ENCODE measurements at places on chromosomes 2 and 18.

DNA sequence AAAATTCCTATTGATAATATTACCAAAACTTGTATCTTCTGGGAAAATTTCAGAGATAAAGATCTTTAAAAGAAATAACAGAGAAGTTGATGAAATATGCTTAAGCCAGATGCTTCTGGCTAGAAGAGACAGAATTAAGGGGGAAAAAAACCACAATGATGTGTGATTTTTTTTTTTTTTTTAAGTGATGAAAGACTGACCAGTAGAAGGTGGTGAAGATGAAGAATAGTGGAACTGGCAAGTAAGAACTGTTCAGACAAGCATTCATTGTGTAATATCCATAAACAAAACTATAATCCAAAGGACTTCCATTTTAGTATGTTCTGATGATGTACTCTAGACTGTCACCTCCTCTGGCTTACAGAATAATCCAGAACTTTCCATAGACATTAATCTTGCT lies 89.8 kb downstream of the INO80D start:
- DNase-seq, result no peak

DNA sequence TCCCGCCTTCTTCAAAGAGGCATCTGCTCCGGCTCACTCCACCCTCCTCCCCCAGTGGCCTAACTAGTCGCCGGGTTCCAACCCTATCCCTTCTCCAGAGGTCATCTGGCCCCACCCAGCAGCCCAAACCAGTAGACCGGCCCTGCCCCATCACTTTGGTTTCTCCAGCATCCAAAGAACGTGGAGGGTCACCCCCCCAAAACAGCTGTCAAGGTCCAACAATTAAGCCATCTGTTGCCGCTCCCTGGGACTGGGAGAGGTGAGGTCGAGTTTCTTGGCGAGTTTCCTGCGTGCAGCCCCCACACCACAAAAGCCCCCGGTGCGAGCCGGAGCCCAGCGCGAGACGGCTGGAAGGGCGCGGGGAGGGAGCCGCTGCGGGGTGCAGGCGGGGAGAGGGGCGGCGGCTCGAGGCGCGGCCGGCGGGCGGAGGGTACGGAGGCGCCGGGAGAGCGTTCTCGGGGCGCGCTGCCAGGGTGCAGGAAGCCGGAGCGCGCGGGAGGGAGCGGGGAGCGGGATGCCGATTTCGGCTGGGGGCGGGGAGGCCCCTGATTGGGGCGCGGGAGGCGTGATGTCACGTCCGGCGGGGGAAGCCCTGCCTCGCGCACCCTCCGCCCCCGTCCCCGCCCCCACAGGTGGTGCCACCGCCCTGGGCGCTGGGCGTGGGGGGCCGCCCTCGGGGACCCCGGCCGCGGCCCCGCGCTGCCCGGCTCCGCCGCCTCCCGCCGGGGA lies 571 bp upstream of the GPC1 start:
- DNase-seq, result peak; percentile 95

- no peak for DNase-seq
Observed at GRCh38 chr2:215672406-215672805, 236.5 kb upstream of the FN1 start.

GRCh38 chr2:40690036-40690435 lies 238.1 kb upstream of the SLC8A1 start:
- no peak for DNase-seq

DNA sequence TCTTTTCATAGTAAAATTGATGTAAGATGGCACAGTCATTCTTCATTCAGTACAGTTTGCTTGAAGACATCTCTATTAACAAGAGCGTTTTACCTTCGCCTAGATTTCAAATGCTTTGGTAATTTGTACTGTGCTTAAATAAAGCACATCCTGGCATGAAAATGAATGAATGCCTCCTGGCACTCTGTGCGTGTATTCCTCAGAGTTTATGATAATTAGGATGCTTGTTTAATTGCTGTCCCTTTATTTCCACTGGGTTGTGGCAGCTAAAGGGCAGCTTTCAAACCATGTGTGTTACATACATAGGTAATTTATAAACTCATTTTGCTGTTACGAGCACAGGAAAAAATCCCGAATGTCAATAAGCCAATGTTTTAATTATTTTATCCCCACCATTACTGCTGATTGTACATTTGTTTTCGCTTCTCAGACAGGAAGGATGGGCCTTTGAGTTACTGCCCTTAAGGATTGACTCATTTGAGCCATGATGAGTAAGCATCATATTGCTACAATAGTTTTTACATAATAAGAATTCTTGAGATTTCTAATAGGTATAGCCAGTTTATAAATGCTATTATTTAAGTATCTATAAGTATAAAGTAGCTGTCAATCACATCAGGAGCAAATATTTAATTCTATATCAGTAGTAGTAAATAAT lies 516.5 kb downstream of the XIRP2 start:
- no peak for DNase-seq

DNA sequence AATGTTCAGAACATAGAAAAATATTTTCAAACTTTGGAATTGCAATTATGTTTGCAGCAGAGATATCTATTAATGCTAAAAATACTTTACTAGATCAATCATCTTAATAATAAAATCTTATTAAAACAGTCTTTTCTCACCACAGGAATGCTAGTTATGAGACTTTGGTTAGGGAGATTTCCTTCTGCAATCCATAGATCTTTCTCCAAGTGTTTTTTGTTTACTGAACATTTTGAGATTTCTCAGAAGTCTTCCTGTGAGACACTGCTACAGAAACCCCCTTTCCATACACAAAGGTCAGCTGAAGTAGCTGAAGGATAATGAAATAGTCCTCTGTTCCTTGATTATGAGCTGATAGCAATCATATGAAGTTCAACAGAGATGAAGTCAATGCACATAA lies 59.4 kb upstream of the RAPH1 start:
- DNase-seq, result no peak

GRCh38 chr2:170465241-170465640 lies 249.9 kb upstream of the SP5 start:
- DNase-seq, result no peak

DNA sequence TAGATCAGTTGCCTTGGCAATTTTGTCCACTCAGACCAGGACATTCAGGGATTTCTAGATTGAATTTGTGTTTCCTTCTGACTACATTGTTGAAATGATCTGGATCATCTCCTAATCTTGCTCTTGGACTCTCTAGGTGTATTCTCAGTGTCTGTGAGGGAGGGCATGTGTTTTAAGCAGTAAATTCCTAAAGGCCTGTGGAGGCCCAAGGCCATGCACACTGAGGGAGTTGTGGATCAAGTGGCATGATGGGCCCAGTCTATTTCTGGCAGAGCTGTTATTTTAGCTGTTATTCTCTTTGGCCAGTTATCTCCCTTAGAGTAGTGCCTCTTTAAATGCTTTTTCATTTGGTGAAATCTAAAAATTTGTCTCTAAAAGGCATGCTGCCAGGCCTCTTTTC lies 144.9 kb downstream of the RPIA start:
- no peak for DNase-seq

DNA sequence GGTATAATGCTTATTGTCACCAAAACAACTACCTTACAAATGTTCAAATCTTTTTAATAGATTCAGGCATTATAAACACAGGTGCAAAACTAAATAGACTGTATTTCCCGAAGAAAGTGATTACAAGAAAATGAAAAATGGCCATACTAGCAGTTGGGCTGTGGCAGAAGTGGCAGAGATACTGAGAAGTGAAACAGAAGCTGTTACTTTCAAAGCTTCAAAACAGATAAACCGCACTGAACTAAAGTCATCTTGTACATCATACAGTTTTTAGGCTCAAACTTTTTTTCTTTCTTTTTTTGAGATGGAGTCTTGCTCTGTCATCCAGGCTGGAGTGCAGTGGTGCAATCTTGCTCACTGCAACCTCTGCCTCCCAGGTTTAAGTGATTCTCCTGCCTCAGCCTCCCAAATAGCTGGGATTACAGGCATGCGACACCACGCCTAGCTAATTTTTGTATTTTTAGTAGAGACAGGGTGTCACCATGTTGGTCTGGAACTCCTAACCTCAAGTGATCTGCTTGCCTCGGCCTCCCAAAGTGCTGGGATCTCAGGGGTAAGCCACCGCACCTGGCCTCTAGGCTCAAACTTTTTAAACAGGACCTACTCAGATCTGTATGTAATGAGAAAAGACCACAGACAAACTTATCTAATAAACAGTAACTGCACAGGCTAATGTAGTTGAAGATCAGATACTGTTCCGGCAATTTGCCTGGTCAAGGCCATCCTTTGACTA lies 77.9 kb upstream of the SATB2 start:
- no peak for DNase-seq

GRCh38 chr2:3646446-3646845 lies 11.6 kb upstream of the ALLC start:
- DNase-seq, result no peak

GRCh38 chr18:34795070-34795732 lies 85.1 kb downstream of the DTNA start:
- DNase-seq, result no peak

DNA sequence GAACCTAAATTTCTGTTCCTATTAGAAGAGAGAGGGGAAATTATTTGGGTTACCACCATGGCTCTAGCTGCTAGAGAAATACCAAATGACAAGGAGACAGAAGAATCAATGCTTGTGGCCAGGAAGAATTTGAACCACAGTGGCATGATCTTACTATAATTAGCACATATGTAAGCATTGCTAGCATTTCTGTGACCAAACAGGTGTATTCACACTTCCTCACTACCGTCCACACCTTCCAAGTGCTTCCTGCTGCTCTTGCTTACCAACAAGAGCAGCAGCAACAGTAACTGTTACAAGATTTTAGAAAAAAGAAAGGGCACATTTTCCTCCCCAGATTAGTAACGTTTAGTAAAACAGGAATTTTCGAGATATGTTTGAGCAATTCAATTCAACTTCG lies 60.5 kb downstream of the CDH7 start:
- DNase-seq, result no peak

GRCh38 chr2:108573061-108573460 lies 38.8 kb downstream of the LIMS1 start:
- DNase-seq, result no peak

GRCh38 chr2:1236606-1237005 lies 176.7 kb upstream of the TPO start:
- no peak for DNase-seq

- no peak for DNase-seq
Observed at GRCh38 chr2:113198790-113199612, 25.2 kb downstream of the PSD4 start.

DNA sequence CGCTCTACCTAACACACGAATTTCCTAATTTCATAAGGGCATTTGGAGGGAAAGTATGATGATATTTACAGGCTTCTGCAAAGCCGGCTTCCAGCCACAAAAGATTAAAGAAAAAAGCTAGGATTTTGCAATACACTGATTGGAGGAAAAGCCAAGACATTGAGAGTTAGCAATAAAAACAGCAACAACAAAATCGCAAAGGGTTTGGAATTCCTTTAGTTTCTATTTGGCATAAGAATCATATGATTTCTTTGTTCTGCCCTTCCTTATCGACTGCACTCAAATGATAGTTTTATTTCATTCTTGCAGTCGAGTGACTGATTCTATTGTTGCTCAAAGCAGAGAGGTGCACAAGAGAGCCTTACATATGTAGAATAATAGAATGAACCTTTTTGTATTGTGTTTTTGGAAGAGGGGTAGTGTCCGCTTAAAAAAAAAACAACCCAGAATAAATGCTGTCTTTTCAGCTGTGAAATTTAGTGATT lies 3.9 kb upstream of the ZNF532 start:
- no peak for DNase-seq

DNA sequence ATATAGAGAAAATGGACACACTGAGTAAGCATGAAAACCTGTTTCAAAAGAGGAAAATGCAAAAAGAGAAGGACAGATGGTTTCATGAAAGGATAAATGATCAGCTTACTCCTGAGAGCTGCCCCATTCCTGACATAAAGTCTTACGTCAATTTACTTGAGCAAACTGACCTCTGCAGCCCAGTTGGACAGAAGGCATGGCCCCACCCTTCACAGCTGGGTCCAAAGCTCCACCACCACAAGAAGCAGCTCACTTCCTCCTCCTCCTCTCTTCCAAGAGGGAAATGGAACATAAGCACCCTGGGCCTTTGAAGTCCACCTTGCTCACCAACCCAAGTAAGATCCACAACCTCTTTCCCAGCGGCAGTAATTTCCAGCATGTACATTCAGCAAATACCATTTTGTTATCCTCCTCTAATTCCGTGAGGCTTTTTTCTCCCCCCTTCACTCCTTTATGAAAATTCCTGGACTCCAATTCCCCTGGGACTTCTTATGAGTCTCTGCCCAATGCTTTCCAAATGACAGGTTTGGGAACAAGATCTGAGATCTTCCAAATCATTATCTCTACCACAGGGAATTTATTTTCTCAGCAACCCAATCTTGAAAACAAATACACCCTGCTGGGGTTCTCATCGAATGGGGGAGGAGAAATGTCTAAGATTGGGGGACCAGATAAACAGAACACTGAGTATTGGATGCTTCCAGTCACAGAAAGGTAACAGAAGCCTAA lies 10.1 kb downstream of the COL4A4 start:
- peak; percentile 80 for DNase-seq

Measured in esophagus muscularis mucosa (tissue), 4 donors.